Cardiac muscle cell (in vitro differentiated cells and primary cell): ENCODE measurements at places on chromosomes 11 and 22. TPM values are rescaled to one million over a fixed set of nuclear protein-coding genes. Genes with fewer than 3 reads are reported as not detected.

TRIM51 gene
- not detected in 2 replicates for total RNA-seq

SLC22A8 gene
- total RNA-seq = not detected in 2 replicates

TMEM25 gene
- 50.0 and 51.3 TPM in 2 replicates for total RNA-seq

MMP12 gene
- not detected in 2 replicates for total RNA-seq

DNA sequence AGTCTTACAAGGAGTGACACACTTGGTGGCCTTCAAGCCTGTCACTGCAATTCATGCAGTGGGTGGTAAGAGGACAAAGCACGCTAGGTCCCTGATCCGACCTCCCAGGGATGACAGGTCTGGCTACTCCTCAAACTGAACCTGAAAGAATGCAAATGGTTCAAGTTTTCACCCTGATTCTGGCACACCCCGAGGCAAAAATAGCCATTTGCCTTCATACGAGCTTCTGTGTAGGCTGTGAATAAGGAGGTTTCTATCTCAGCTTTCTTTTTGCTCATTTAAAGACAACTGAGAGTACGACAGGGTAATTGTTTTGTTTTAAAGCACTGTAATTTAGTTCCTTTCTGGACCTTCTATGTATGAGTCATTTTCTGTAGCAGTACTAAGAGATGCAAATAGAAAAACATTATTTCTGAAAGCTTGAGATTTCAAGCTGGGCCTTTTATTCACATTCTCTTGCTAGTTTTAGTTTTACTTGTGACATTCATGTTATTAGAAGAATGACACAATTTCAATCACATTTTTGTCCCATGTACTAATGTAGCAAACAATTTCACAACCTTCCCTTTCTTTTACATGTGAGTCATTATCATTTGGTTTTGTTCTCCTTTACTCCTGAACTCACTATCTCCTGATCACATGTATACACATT, 56.6 kb upstream of the FDX1 start:
- H3K27me3 ChIP-seq = no peaks in the 10 kb centered on the region
- H3K4me1 ChIP-seq = no peaks in the 10 kb centered on the region
- no peak overlapping the region for H3K4me3 ChIP-seq

DNA sequence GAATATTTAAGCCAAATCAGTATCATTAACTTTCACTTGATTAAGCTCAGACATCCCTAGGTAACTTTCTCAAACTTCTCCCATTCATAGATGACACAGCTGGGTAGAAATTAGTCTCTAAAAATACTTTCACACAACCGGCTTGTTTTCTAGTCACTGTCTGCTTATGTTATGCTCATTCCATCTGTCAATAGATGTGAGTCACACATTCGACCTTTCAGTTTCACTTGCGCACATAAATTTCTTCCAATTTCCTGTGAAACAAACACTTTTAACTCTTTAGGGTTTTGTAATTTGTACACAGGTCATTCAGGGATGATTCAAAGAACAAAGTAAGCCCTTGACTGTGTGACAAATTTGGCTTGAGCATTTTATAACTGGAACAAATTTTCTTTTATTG, 723.0 kb downstream of the KCNA4 start:
- H3K36me3 ChIP-seq = no peaks in the 10 kb centered on the region
- DNase-seq = no peak
- H3K4me1 ChIP-seq = no peaks in the 10 kb centered on the region
- H3K4me3 ChIP-seq = no peak overlapping the region
- no peaks in the 10 kb centered on the region for H3K27me3 ChIP-seq
